ENCODE measurements at places on chromosomes 12 and 14. TPM values are rescaled to one million over a fixed set of nuclear protein-coding genes. Genes with fewer than 3 reads are reported as not detected.
A peak's percentile ranks its signal among the peaks of the same experiment; 100 is the strongest.

GRCh38 chr12:124381456-124382296 is 86.8 kb downstream of the RFLNA start:
- H3K27me3 ChIP-seq: no peaks in the 10 kb centered on the region
- no peak overlapping the region for H3K4me3 ChIP-seq
- peaks cover 13% of the 10 kb centered on the region for H3K4me1 ChIP-seq
- H3K27ac ChIP-seq: peak overlapping the region; percentile 95
- no peaks in the 10 kb centered on the region for H3K36me3 ChIP-seq
- DNase-seq: peak; percentile 47

USP44 gene
- total RNA-seq: 0.80 TPM

DEPDC4 gene
- 4.8 TPM for total RNA-seq

- H3K36me3 ChIP-seq: no peaks in the 10 kb centered on the region
- DNase-seq: no peak
Measured at GRCh38 chr12:101927999-101928398, 50.6 kb downstream of the DRAM1 start.

DNA sequence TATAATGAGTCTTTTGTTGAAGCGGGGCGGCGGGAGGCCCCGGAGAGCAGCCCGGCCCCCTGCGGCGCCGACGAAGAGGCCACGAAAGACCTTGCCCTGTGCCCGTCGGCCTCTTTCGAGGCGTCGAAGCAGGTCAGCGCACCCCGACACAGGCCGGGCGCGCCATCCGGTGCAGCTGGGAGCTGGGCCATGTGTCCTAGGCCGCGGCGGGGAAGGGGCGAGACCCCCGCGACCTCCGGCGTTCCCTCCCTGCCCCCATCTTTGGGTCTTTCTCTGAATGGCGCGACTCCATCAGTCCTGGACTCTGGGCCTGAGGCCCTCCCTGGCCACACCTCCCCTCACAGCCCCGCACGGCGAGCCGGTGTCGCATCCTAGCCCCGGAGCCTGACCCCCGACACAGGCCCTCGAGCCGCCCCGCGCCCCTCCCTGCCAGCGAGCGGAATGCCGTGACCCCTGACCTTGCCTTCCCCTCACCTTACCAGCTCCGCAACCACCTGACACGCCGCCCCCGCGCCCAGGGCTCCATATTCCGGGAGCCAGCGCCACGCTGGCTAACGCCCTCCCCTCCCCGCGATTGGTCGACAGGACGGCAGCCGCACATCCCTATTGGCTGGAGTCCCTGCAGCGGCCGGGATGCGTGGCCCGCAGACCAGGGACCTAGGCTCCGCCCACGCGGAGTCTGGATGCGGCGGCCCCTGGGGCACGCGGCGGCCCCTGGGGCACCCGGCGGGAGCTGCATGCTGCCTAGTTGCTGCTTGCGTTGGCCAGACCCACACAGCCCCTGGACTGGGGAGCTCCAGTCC is at the start of gene SLC11A2:
Gene SLC11A2 (minus strand): TSS at position 549 of the 803 bp plus-strand sequence. CDS start 15,656 bp downstream, outside the sequence.
- peak within 1 kb of the TSS; percentile 76 for H3K4me3 ChIP-seq
- no peaks in the 10 kb centered on the region for H3K36me3 ChIP-seq
- DNase-seq: peak; percentile 98

DNA sequence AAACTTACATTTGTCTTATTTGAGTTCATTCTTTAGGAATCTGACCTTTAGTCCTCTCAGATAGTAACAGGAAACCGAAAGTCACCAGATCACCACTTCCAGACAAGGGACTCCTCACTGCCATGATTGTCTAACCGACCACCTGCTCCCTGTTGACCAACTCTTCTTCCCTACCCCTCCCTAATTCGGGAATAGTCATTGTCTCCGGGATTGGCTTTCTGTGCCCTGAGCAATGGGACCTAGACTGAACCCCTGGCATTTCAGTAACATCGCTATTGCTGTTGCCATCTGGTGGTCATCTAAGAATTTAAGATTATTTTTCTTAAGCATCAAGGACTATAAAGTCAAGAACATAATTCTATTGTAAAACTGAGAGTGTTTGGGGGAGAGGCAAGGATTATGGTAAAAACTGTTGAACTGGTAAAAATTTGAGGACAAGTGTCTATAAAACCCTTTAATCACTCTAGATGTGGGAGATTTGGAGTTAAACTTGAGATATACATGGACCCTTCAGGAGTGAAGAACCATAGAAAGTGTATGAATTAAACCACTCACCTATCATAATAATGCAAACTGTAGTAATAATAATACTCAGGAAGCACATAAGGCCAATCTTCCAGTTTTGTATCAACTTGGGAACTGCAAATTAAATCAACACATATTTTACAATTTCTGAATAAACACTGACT is 6.3 kb downstream of the CLEC2A start:
- H3K36me3 ChIP-seq: no peaks in the 10 kb centered on the region
- H3K27me3 ChIP-seq: no peaks in the 10 kb centered on the region
- no peak overlapping the region for H3K27ac ChIP-seq
- H3K4me3 ChIP-seq: no peak overlapping the region

- DNase-seq: no peak
- no peaks in the 10 kb centered on the region for H3K36me3 ChIP-seq
- H3K27me3 ChIP-seq: no peaks in the 10 kb centered on the region
- no peak overlapping the region for H3K4me3 ChIP-seq
- H3K27ac ChIP-seq: no peak overlapping the region
- no peaks in the 10 kb centered on the region for H3K4me1 ChIP-seq
Measured at GRCh38 chr14:26194816-26195215, 403.0 kb downstream of the NOVA1 start.

- no peaks in the 10 kb centered on the region for H3K4me1 ChIP-seq
- no peaks in the 10 kb centered on the region for H3K27me3 ChIP-seq
- H3K27ac ChIP-seq: no peak overlapping the region
- H3K4me3 ChIP-seq: no peak overlapping the region
Measured at GRCh38 chr12:94211021-94211420, 62.6 kb downstream of the PLXNC1 start.

PTPRB gene
- 1.2 TPM for total RNA-seq

DNA sequence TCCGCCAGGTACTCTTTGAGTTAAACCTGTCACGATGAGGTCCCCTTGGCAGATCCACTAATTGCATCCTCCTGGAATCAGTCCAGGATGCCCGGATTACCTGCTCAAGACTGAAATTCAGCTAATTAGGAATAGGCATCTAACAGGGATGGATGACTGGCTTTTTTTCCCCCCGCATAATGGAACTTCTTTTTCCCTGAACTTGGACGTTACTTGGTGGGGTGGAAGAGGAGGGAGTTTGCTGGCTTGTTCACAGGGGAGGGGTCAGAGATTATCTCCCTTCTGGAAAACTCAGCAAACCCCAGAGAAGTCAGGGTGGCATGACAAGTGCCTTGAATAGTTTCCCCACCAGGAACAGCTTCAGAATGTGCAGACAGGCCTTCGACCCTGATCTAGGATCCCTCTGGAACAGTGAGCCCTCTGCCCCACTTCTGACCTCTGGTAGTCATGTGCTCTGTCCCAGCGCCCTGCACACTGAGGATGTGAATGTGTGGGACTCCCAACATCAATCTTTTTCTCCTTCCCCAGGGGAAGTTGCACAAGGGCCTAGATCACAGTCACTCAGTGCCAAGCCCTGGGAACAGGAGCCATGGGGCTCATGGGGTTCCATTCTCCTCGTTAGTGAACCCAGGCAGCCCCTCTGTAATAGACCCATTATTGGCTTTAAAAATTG is 142.5 kb downstream of the SMOC1 start:
- H3K36me3 ChIP-seq: no peaks in the 10 kb centered on the region
- no peaks in the 10 kb centered on the region for H3K27me3 ChIP-seq
- no peak overlapping the region for H3K27ac ChIP-seq
- DNase-seq: no peak

GRCh38 chr14:91388551-91388975 is 29.1 kb downstream of the CCDC88C start:
- no peak overlapping the region for H3K27ac ChIP-seq
- peaks cover 7% of the 10 kb centered on the region for H3K4me1 ChIP-seq
- no peaks in the 10 kb centered on the region for H3K36me3 ChIP-seq
- no peak overlapping the region for H3K4me3 ChIP-seq
- no peak for DNase-seq

SLC39A5 gene
- total RNA-seq: 187 TPM

TAS2R14 gene
- total RNA-seq: 5.6 TPM

GRCh38 chr12:9122091-9122609 is 6.4 kb upstream of the A2M start:
- no peaks in the 10 kb centered on the region for H3K27me3 ChIP-seq
- H3K27ac ChIP-seq: peak overlapping the region; percentile 8
- no peaks in the 10 kb centered on the region for H3K36me3 ChIP-seq
- H3K4me3 ChIP-seq: no peak overlapping the region
- H3K4me1 ChIP-seq: no peaks in the 10 kb centered on the region

- H3K36me3 ChIP-seq: no peaks in the 10 kb centered on the region
- no peaks in the 10 kb centered on the region for H3K27me3 ChIP-seq
- H3K4me3 ChIP-seq: no peak overlapping the region
Measured at GRCh38 chr14:99156090-99156425, 115.9 kb downstream of the BCL11B start.

PIANP gene
- total RNA-seq: 0.17 TPM

- DNase-seq: no peak
- no peak overlapping the region for H3K4me3 ChIP-seq
- no peaks in the 10 kb centered on the region for H3K27me3 ChIP-seq
- peaks cover 32% of the 10 kb centered on the region for H3K36me3 ChIP-seq
Measured at GRCh38 chr12:46362895-46363581, 9.5 kb downstream of the SLC38A2 start.

DNA sequence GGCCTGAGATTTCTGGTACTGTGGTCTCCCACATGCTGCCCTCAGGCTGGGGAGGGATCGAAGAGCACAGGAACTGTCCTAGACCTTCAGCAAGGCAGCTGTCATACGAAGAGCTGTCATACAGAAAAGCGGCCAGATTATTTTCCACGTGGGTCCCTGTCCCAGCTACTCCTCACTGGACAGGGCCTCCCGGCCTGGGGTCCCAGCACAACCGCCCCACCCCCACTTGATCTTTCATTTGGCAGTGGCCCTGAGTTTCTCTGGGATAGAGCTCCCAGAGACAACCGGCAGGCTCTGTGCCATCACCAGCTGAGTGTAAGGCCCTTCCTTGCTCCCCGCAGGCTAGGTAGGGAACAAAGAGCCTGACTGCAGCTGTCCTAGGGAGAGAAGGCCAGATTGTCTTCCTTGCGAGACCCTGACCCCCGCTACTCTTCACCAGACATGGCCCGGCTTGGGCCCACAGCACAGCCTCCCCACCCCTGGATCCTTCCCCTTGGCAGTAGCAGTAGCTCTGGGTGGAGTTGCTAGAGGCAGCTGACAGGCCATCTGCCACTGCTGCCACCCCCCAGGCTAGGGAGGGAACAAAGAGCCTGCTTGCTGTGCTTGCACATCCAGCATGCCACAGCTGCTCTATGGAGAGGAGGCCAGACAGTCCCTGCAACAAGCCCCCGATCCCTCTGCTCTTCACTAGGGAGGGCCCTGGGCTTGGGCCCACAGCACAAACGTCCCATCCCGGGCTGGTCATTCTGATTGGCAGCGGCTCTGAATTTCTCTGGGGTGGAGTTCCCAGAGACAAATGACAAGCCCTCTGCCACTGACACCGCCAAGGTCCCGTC is 3.1 kb upstream of the OR4N2 start:
- H3K4me3 ChIP-seq: no peak overlapping the region
- no peaks in the 10 kb centered on the region for H3K4me1 ChIP-seq

GRCh38 chr14:55979096-55979495 is 139.1 kb upstream of the PELI2 start:
- no peaks in the 10 kb centered on the region for H3K4me1 ChIP-seq
- no peak overlapping the region for H3K27ac ChIP-seq
- no peak for DNase-seq
- H3K27me3 ChIP-seq: no peaks in the 10 kb centered on the region

APOLD1 gene
- 6.0 TPM for total RNA-seq

DNA sequence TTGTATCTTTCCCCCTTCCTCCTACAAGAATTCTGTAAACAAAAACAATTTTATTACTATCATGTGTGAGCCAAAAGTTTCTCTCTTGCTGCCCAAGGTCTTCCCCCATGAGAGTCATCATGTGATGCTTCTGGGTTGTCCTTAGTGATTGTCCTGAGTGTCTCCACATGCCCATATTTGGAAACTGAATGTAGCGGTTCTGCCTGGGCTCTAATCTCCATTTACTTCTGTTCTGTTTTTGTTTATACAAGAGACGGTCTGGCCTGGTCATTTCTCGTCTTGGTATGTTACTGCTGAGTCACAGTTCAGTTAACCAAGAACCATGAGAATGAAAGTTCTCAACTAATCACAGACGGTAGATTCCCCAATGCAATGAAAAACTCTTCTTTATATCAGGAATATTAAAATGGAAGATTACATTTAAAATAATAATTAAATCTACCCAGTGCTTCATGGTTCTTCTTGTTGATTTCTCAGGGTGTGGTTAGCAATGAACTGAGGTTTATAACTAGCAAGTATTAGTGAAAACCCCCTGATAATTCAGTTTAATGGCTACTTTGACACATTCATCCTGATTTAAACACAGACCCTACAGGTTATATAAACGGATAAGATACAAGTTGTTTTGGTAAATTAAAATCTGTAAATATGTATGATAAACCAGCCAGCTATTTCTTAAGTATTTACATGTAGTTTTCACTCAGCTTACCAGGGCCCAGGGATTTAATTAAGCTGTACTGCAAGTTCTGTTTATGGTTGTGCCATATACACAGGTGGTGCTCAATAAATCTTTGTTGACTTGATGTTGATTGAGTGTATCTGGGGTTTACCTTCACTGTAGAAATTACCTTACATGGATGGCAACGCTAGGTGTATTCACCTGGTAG is 81.1 kb downstream of the PELI2 start:
- no peaks in the 10 kb centered on the region for H3K27me3 ChIP-seq
- H3K36me3 ChIP-seq: no peaks in the 10 kb centered on the region
- DNase-seq: peak; percentile 62
- H3K4me3 ChIP-seq: no peak overlapping the region

GRCh38 chr14:64834965-64835364 is 44.7 kb downstream of the SPTB start:
- no peaks in the 10 kb centered on the region for H3K36me3 ChIP-seq
- H3K4me3 ChIP-seq: no peak overlapping the region
- H3K4me1 ChIP-seq: no peaks in the 10 kb centered on the region
- DNase-seq: no peak

DNA sequence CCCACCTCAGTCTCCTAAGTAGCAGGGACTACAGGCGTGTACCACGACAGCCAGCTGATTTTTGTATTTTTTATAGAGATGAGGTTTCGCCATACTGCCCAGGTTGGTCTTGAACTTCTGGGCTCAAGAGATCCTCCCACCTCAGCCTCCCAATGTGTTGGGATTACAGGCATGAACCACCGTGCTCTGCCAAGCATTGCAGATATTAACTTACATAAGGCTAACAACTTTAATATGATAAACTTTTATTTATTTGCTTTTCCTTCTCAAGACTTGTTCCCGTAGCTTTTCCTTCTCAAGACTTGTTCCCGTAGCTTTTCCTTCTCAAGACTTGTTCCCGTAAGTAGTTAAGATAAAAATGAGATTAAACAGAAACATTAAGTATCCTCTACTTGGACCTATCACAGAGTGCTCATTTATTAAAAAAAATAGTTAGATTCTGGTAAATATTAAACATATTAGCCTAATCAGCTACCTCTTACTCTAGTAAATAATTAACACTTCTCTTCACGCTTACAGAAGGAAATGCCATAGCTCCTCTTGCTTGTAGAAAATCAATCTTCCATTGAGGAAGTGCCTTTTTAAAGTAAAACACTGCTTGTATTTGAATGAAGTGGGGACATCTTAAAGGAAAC is 157.7 kb upstream of the KITLG start:
- no peaks in the 10 kb centered on the region for H3K4me1 ChIP-seq
- DNase-seq: no peak
- H3K27ac ChIP-seq: no peak overlapping the region
- H3K36me3 ChIP-seq: no peaks in the 10 kb centered on the region
- no peaks in the 10 kb centered on the region for H3K27me3 ChIP-seq

METTL3 gene
- 44.1 TPM for total RNA-seq

Data from hepatocyte (in vitro differentiated cells).